Endothelial cell of umbilical vein (primary cell): ENCODE measurements at places on chromosomes 7 and 10. TPM values are rescaled to one million over a fixed set of nuclear protein-coding genes. Genes with fewer than 3 reads are reported as not detected.
A peak's percentile ranks its signal among the peaks of the same experiment; 100 is the strongest.

The NPY4R2 gene
- polyA plus RNA-seq = not detected in 2 replicates

The HMX3 gene
- polyA plus RNA-seq = not detected in 2 replicates

The FBH1 gene
- polyA plus RNA-seq = 66.1 and 71.4 TPM in 2 replicates

The HEPACAM2 gene
- not detected in 2 replicates for polyA plus RNA-seq

The IGF2BP3 gene
- 30.7 and 41.2 TPM in 2 replicates for polyA plus RNA-seq

The HABP2 gene
- polyA plus RNA-seq = 0.04 TPM in 1 of 2 replicates, not detected in the other

The MAGI2 gene
- 0.28 and 0.32 TPM in 2 replicates for polyA plus RNA-seq

The AKR1C1 gene
- 1.5 and 1.6 TPM in 2 replicates for polyA plus RNA-seq

The MYL10 gene
- polyA plus RNA-seq = not detected in 2 replicates

The NAT16 gene
- polyA plus RNA-seq = not detected in 2 replicates

GRCh38 chr10:30014511-30014910 lies 44.9 kb downstream of the JCAD start:
- H3K36me3 ChIP-seq = peaks cover 12% of the 10 kb centered on the region
- no peak overlapping the region for H3K4me3 ChIP-seq
- DNase-seq = no peak

DNA sequence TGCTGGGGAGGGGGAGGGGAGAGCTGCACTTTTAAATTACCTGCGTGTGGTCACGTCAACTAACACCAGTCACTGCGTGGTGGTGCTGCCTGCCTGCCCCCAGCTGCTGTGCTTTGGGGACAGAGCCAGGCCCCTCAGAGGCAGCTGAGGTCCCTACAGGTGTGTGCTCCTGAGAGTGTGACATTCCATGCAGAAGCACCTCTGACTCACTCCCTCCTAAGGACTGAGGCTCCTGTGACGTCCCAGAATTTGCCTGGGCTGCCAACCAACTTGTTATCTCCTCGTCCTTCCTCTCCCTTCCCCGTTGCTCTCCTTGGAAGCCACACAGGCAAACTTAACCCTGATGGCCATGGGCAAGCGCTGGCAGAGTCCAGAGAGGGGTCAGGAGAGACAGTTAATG lies 563.0 kb downstream of the PARD3 start:
- no peak for DNase-seq
- H3K27me3 ChIP-seq = no peaks in the 10 kb centered on the region
- H3K4me3 ChIP-seq = no peak overlapping the region
- H3K36me3 ChIP-seq = no peaks in the 10 kb centered on the region
- H3K4me1 ChIP-seq = peaks cover 12% of the 10 kb centered on the region
- H3K27ac ChIP-seq = no peak overlapping the region

GRCh38 chr7:26166684-26167266 lies 14.8 kb downstream of the NFE2L3 start:
- H3K4me1 ChIP-seq = no peaks in the 10 kb centered on the region
- no peaks in the 10 kb centered on the region for H3K27me3 ChIP-seq
- DNase-seq = no peak
- H3K27ac ChIP-seq = no peak overlapping the region
- H3K4me3 ChIP-seq = no peak overlapping the region

- DNase-seq = peak; percentile 47
- no peaks in the 10 kb centered on the region for H3K36me3 ChIP-seq
- no peaks in the 10 kb centered on the region for H3K27me3 ChIP-seq
- H3K27ac ChIP-seq = peak overlapping the region; percentile 35
Measured at GRCh38 chr7:50869108-50869725, 86.5 kb upstream of the GRB10 start.

- no peaks in the 10 kb centered on the region for H3K4me1 ChIP-seq
- DNase-seq = no peak
- H3K27me3 ChIP-seq = no peaks in the 10 kb centered on the region
Measured at GRCh38 chr10:16653224-16653623, 131.5 kb upstream of the C1QL3 start.

DNA sequence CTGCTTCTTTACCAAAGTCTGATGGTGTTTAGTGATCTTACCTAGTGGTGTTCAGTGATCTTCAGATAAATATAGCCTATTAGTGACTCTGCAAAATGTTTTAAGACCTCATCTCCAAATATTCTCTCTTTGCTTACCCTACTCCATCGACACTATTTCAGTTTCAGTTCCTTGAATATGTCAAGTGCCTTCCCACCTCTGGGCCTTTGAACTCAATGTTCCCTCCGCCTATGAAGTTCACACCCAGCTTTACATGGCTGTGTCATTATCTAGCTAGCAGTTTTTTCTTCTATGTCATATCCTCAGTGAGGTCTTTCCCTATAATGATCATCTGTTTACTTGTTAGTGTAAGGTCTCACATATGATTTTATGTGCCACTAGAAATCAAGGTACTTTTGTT lies 322.6 kb downstream of the DGKB start:
- H3K4me1 ChIP-seq = no peaks in the 10 kb centered on the region
- no peak overlapping the region for H3K27ac ChIP-seq
- no peak overlapping the region for H3K4me3 ChIP-seq
- no peaks in the 10 kb centered on the region for H3K36me3 ChIP-seq

- no peak overlapping the region for H3K27ac ChIP-seq
- H3K36me3 ChIP-seq = no peaks in the 10 kb centered on the region
- no peak overlapping the region for H3K4me3 ChIP-seq
- no peak for DNase-seq
- H3K27me3 ChIP-seq = no peaks in the 10 kb centered on the region
- H3K4me1 ChIP-seq = no peaks in the 10 kb centered on the region
Measured at GRCh38 chr7:114365791-114366190, 48.8 kb upstream of the FOXP2 start.

GRCh38 chr7:54678763-54679489 lies 80.1 kb downstream of the SEC61G start:
- no peak overlapping the region for H3K27ac ChIP-seq
- H3K36me3 ChIP-seq = no peaks in the 10 kb centered on the region
- no peak for DNase-seq
- no peaks in the 10 kb centered on the region for H3K27me3 ChIP-seq
- H3K4me1 ChIP-seq = no peaks in the 10 kb centered on the region

DNA sequence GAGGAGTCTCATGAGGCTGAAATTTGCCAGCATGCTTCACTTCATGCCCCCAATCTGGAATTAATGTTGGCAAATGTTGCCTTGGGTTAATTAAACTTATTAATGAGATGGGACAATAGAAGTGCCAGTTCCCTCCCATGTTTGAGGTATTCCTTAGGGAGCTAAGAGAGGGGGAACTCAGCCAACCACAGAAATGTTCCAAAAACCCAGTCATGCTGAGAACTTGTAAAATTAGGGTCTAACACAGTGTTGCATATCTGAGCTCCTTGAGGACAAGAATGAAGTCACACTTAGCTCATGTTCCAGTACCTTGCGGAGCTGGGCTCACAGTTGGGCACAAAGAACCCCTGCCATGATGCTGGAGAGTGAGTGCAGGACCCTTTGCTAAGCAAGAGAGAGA lies 89.4 kb downstream of the OAT start:
- H3K36me3 ChIP-seq = no peaks in the 10 kb centered on the region
- no peak for DNase-seq

GRCh38 chr7:150631866-150632864 lies at the start of gene GIMAP6:
TSS of gene GIMAP6 (minus strand) at chr7:150632385. CDS start at chr7:150630142, 2,243 bp downstream.
- peaks cover 35% of the 10 kb centered on the region for H3K4me1 ChIP-seq
- H3K27ac ChIP-seq = peak within 1 kb of the TSS; percentile 43
- peak within 1 kb of the TSS; percentile 80 for H3K4me3 ChIP-seq
- no peaks in the 10 kb centered on the region for H3K27me3 ChIP-seq

DNA sequence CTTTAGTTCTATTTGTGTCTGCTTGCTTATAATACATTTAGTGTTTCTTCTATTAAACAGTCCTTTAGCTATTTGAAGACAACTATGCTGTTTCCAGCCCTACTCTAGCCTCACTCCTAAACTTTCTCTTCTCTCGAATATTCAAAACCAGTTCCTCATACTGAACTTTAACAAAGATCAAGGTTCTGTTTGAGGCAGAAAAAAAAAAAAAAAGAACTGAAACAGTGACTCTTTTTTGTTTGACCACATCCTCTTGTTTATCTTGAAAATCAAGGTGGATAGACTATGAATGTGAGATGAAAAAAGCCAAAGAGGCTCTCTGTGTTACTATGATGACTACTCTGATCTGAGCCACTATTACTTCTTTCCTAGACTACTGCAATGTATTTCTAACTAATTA lies 154.3 kb downstream of the ZNF365 start:
- no peak overlapping the region for H3K4me3 ChIP-seq
- no peaks in the 10 kb centered on the region for H3K36me3 ChIP-seq
- no peaks in the 10 kb centered on the region for H3K4me1 ChIP-seq
- no peak for DNase-seq

DNA sequence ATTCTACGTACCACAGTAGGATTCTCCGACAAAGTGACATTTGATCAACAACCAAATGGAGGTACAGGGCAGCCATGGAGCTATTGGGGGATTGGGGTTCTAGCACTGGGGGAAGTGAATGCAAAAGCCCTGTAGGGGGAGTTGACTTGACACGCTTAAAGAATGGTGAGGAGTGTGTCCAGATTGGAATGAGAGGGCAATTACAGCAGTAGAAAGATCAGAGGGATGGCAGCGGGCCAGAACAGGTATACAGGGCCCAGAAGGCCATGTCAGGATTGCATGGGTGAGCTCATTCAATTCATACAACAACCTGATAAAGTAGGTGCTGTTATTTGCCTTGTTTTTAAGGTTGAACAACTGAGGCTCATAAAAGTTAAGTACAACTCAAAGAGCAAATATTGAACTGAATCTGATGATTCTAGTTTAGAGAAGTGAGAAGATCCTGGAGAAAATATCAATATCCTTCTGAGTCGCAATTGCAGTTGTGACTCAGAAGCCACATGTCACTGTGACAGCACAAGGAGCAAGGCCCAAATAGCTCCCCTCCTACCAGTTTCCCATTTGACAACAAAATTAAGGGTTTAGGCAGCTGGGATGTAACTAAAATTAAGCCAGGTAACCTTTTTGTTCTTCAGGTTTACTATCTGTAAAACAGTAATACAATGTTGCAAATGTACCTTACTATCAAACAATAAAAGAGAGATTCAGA lies 28.0 kb upstream of the CTTNBP2 start:
- H3K36me3 ChIP-seq = no peaks in the 10 kb centered on the region
- no peaks in the 10 kb centered on the region for H3K27me3 ChIP-seq
- H3K27ac ChIP-seq = no peak overlapping the region
- no peaks in the 10 kb centered on the region for H3K4me1 ChIP-seq

DNA sequence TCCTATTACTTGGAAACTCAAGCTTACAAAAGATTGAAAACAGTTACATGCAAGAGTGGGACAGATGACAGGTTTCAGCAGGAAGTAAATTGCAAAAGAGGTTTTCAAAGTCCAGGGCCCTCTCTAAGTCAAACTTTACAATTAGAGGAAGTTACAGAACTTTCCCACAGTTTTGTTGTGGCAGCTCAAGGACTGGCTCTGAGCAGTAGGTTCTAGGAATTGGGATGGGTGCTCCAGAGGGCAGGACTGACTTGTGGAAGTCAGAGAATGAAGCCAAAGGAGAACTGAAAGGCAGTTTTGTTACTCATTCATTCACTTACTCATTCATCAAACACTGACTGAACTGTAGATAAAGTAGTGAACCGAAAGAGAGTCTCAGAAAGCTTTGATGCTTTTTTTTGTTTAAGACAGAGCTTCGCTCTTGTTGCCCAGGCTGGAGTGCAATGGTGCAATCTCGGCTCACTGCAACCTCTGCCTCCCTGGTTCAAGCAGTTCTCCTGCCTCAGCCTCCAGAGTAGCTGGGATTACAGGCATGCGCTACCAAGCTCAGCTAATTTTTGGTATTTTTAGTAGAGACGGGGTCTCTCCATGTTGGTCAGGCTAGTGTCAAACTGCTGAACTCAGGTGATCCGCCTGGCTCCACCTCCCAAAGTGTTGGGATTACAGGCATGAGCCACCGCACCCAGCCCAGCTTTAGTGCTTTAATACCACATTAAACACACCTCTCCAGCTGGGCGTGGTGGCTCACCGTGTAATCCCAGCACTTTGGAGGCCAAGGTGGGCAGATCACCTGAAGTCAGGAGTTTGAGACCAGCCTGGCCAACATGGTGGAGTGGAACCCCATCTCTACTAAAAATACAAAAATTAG lies 66.8 kb upstream of the CCNJ start:
- no peaks in the 10 kb centered on the region for H3K27me3 ChIP-seq
- DNase-seq = no peak
- H3K36me3 ChIP-seq = no peaks in the 10 kb centered on the region
- no peak overlapping the region for H3K4me3 ChIP-seq
- H3K4me1 ChIP-seq = no peaks in the 10 kb centered on the region

- no peak overlapping the region for H3K27ac ChIP-seq
- H3K27me3 ChIP-seq = no peaks in the 10 kb centered on the region
- no peak for DNase-seq
- no peaks in the 10 kb centered on the region for H3K36me3 ChIP-seq
- H3K4me1 ChIP-seq = no peaks in the 10 kb centered on the region
Measured at GRCh38 chr7:31358467-31358866, 17.9 kb upstream of the NEUROD6 start.

GRCh38 chr10:36493516-36493880 lies 631.9 kb upstream of the ANKRD30A start:
- peak; percentile 47 for DNase-seq
- H3K4me3 ChIP-seq = no peak overlapping the region
- peak overlapping the region; percentile 81 for H3K27ac ChIP-seq
- no peaks in the 10 kb centered on the region for H3K27me3 ChIP-seq
- no peaks in the 10 kb centered on the region for H3K36me3 ChIP-seq
- H3K4me1 ChIP-seq = peaks cover 53% of the 10 kb centered on the region

GRCh38 chr7:155696747-155697146 lies 52.3 kb downstream of the RBM33 start:
- no peak overlapping the region for H3K27ac ChIP-seq
- peaks cover 4% of the 10 kb centered on the region for H3K36me3 ChIP-seq
- no peaks in the 10 kb centered on the region for H3K27me3 ChIP-seq
- DNase-seq = no peak
- no peak overlapping the region for H3K4me3 ChIP-seq

DNA sequence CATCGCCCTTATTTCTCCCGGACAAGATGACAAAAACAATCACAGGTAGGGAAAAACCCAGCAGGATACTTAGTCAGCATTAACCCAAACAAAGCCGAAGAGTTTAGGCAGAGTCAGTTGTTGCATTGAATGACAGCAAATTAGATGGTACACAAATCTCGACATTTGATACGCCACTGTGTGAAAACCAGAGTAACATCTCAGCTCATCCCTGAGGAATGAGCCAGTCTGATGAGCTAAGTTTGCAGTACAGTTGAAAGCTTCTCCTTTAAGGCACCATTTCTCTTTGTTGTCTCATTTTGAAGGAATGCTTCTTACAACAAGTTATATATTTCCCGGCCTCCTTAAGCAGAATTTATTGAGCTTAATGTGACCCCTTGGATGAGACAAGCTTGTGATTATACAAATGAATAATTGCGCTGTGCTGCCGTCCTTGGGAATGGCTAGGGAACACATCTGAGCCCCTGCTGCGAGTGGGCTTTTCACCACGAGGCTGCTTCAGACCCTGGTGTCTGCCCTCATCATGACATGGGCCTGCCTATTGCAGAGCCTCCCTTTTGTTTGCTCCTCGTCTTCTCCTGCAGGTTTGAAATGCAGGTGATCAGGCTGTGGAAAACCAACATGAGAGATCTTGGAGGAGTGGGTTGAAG lies 137.3 kb downstream of the CELF2 start:
- no peak overlapping the region for H3K27ac ChIP-seq
- H3K4me1 ChIP-seq = peaks cover 3% of the 10 kb centered on the region
- no peaks in the 10 kb centered on the region for H3K36me3 ChIP-seq
- no peak overlapping the region for H3K4me3 ChIP-seq
